ENCODE measurements at places on chromosomes 1 and 21. TPM values are rescaled to one million over a fixed set of nuclear protein-coding genes. Genes with fewer than 3 reads are reported as not detected.

GRCh38 chr1:219124163-219124562 is 49.5 kb upstream of the LYPLAL1 start:
- no peak for ATAC-seq

The C8A gene
- not detected for total RNA-seq

DNA sequence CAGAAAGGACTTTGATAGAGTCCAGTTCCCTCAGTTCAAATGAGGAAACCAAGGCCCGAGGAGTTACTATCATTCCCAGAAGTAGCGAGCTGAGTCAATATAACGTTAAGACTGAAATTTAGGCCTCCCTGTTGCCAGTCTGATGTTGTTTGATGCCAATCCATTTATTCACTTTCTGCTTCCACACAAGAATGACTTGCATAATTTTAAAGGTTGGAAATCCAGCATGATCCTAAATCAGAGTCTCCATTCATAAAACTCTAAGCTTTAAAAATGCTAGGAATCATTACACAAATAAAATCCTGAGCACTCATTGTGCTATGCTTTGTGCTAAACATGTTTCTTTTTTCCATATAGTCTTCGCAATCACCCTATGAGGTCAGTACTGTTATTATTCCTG is 414.4 kb downstream of the PTBP2 start:
- no peak for ATAC-seq

The SLC30A7 gene
- 14.9 TPM for total RNA-seq

Measured in gastroesophageal sphincter (tissue), 4 donors.